T follicular helper cell (primary cell): ENCODE measurements at places on chromosomes 7 and 10.

- DNase-seq = no peak
Observed at GRCh38 chr10:99374526-99374925, 45.4 kb downstream of the CNNM1 start.

DNA sequence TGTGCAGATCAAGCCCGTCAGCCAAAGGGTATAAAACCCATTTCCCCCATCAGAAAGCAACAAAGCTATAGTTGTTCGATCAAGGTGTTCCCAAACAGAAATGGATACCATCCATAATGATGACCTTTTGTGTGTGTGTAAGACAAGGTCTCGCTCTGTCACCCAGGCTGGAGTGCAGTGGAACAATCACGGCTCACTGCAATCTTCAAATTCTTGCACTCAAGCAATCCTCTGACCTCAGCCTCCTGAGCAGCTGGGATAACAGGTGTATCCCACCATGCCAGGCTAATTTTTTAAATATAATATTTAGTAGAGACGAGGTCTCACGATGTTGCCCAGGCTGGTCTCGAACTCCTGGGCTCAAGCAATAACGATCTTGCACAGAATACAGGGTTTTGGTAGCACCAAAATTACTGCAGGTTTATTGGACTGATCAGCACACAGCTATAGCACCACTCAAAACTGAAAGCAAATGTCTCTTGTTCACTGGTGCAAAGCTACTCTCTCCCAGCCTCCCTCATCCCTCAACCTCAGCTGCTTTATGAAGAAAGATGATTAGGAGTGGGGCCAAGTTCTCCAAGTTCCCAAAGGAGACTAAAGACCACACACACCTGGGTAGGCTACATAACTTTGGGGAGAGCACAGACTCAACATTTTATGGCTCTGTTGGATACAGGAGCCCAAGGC is 80.5 kb downstream of the ABI1 start:
- DNase-seq = no peak

- no peak for DNase-seq
Observed at GRCh38 chr7:84248843-84249242, 54.3 kb upstream of the SEMA3A start.

DNA sequence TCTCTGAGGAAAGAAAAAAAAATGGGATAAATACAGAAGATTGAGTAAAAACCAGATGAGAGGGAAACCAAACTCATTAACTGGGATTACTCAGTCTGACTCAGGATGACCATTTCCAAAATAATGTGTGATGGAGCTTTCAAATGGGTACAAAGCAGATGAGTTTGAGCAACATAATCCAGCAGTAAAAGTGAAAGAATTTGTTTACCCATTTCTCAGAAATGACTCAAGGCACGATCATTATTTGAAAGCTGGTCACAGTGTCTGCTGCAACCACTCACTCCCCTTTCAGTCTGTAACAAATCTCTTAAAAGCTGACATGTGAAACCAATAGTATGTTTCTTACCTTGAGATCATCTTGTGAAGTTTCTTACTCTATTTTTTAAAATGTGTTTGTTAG is 104.7 kb upstream of the KLF14 start:
- DNase-seq = no peak

GRCh38 chr7:52362521-52362920 is 672.9 kb upstream of the POM121L12 start:
- no peak for DNase-seq

DNA sequence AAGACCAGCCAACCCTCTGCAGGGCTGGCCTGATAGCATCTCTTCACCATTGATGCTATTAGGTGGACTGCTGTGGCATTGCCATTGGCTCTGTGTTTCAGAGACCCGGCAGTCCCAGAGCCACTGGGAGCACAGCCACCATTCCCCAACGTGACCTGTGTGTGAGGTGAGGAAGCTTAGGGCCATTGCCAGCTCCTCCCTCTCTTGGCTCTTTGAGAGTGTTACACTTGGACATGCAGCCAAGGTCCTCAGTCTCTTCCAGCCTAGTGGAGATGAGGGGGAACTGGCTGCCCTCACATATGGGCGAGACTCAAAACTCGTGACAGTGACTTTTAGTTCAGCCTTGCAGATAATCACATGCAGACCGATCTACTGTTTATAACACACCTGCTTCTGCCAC is 39.3 kb upstream of the HMX3 start:
- no peak for DNase-seq

DNA sequence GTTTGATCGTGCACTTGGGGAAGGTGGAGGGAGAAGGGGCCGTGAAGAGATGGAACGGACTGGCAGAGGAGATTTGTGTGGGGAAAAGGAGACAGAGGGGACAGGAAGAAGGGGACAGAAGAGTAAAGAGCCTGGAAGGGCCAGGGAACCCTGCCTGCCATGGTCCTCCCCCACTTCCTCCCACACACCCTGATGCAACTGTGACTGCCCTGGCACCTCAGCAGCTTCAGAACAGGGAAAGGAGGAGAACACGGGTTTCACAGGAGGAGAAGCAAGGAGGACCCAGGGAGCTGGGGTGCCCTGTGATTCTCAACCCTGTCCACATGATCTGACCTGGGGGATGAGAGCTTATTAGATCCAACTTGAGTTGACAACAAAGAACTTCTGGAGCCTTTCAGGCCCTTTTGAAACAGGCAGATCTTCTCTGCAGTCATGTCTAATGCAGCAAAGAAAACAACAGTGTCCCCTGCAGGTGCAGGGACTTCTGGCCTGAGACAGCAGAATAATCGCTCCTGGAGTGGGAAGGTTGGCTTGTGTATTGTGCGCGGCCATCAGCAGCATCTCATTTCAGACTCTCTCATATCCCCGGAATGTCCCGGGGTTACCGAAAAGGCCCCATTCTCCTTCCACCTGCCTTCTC is 421.6 kb downstream of the PAXIP1 start:
- no peak for DNase-seq

DNA sequence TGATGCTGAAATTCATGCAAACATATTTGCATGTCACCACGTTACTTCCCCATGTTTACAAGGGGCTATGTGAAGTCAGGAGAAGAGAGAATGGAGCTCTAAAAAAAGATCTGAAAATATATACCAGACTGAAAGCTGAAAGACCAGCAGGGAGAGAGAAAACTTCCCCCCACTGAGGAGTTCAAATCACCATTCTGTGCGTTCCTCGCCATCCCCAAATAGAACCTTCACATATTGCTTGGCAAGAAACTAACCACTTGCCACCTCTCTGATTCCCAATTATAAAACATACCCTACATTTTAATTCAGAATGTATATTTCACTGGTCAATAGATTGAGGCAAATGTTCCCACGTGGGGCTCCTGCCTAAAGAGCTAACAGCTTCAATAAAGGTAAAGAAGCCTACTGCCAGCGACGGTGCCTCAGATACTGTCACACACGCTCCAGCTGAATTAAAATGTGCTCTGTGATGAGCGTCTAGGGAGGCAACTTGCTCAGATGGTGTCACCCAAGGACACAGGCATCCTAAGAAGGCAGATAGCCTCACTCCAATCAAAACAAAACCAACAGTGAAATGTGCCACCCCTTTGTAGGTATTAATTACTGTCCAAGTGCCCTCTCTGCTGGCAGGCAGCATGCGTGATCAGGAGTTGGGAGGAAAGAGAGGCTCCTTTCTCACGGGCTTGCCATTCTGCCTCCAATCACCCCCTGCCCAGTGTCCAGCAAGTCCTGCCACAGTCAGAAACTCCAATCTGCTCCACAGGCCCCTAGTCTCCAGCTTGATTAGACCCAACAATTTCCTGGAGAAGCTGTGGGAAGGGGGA is 298.2 kb downstream of the GRID1 start:
- no peak for DNase-seq

- DNase-seq = no peak
Observed at GRCh38 chr10:88108115-88108610, 244.7 kb downstream of the PTEN start.

GRCh38 chr7:100859856-100860255 is 7.3 kb upstream of the TRIP6 start:
- DNase-seq = no peak

DNA sequence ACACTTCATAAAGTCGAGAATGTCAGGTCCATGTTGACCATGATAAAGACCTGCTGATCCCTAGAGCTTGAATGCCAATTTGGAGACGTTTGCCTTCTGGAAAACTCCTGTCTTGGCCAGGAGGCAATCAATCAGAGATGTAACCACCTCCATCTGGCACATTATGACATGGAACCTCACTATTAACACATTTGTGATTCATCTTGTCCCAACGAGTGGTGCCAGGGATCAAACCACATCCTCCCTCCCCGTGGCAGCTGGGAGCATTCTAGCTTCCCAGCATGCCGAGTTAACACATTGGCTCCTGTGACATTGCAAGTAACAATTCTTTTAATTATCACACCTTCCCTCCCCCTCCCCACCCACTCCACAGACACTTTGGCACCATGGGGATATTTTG is 84.0 kb upstream of the PPP1R17 start:
- DNase-seq = no peak

GRCh38 chr10:58451193-58451889 is 61.3 kb upstream of the BICC1 start:
- DNase-seq = no peak

DNA sequence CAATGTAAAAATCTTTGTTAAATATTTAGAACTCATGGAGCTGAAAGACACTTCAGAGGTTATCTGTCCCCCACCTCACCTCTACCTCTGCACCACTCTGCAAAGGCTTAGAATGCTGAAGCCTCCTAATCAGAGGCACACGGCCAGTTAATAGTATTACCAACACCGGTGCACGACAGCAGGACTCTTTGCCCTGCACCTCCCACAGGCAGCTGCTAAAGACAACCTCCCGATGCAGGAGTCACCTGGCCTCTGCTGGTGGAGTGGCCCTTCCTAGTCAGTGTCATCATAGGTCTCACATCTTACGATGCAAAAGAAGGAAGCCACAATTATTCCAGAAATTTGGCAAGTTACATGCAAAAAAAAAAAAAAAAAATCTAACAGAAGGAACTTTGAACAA is 66.6 kb upstream of the MGMT start:
- no peak for DNase-seq
